ENCODE measurements at places on chromosomes 2 and 18.

DNA sequence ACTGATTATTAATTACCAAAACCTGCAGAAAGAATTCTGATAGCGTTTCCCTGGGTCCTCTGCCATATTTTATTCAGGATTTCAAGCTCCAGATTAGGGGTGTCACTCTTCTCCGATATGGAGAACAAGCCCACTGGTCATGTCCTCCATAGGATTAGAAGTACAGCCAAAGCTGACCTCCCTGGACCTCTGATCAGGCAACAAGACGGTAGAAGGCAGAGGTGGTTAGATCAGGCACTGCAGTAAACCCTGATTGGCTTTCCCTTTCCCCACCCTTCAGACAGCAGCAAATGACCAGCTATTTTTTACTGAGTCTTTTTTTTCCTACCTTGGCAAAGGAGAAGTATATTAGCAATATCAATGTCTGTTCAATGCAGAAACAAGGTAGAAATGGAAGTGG lies 37.7 kb downstream of the SPC25 start:
- DNase-seq, result no peak

- DNase-seq, result no peak
These were observed 1.4 kb upstream of the PLCL1 start for GRCh38 chr2:197803033-197803444.

DNA sequence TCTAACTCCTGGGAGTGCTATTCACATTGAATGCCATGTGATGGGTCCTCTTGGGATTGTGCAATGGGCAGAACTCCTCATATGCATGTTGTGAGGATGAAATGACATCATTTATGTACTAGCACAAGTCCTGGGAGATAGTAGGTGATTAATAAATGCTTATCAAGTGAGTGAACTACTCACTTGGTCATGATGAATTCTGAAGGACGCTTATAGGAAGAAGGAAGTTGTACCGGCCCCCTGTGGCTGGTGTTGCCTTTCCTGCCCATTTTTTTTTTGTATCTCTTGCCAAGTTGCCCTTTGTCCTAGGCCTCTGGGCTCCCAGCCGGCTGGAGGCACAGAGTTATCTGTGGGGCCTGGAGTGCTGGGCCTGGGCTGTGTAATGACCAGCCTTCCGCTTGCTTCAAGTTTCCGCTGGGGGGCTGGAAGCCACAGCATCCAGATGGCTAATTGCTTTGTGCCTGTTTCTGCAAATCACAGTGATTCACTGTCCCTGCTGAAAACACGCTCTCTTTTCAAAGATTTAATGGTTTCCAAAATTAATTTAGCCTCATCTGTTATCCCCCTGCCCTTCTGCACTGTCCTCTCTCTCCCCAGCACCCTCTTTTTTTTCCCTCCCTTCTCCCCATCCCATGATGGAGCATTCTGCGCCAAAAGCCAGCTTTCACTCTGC lies 33.7 kb upstream of the MRPL33 start:
- no peak for DNase-seq

DNA sequence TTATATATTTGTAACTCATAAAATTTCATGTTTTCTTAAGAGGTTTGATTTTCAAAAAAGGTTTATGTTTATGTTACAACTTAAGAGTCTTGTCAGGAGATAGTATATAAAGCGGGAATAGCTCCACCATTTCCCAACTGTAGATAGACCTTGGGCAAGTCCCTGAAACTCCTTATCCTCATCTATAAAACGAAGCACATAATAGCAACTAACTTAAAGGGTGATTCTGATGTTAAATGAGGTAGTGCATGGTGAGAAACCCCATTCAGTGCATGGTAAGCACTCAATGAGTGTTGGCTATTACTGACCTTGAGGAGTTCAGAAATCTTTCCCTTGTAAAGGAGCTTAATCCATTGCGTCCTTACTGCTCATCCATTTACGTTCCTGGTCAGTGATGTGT lies 34.1 kb downstream of the KCTD18 start:
- DNase-seq, result no peak

GRCh38 chr2:65919550-65920188 lies 487.3 kb upstream of the SPRED2 start:
- no peak for DNase-seq

DNA sequence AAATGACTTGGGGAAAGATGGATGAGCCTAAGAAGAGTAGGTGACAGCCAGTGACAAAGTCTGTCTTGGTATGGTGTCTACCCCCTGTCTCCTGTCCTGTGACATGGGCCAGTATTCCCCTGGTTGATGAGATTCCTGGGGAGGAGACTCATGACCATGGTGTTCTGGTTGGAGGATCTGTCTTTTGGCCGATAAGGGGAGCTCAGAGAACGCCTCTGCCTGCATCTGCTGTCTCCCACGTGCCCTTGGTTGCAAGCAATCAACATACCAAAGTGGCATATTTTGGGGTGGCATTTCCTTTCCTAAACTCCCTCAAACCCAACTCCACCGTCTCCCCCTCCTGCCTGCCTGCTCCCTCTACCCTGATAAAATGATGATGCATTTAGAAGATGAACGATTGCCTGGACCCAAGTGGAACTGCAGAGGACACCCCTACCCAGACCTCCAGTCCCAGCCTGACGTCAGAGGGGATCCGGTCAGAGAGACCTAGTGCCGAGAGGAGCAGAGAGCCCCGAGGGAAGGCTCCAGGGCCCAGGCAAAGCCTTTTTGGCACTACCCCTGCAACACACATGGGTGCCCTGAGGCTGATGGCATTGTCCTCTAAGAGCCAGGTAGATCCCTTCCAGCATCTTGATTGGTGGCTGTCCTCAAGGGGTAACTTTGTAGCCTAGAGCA lies 124.2 kb upstream of the MSH6 start:
- DNase-seq, result no peak

GRCh38 chr2:20571231-20571630 lies 79.7 kb downstream of the HS1BP3 start:
- DNase-seq, result no peak

DNA sequence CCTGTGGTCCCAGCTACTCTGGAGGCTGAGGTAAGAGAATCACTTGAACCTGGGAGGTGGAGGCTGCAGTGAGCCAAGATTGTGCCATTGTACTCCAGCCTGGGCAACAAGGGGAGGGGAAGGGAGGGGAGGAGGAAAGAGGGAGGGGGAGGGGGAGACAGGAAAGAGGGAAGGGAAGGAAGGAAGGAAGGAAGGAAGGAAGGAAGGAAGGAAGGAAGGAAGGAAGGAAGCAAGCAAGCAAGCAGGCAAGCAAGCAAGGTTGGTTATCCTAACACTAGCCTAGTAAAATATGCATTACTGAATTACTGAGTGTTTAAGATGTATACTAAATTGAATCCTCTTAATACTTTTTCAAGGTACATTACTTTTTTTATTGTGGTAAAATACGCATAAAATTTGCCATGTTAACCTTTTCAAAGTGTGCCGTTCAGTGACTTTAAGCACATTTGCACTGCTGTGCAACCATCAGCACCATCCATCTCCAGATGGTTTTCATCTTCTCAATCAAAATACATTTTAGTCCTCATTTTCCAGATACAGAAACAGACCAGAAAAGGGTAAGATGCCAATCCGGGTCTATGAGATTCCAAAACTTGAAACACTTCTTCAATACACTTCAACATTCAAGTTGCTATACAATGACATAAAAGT lies 28.9 kb downstream of the NCKAP1 start:
- no peak for DNase-seq

GRCh38 chr2:107320881-107321280 lies 434.9 kb upstream of the ST6GAL2 start:
- no peak for DNase-seq

DNA sequence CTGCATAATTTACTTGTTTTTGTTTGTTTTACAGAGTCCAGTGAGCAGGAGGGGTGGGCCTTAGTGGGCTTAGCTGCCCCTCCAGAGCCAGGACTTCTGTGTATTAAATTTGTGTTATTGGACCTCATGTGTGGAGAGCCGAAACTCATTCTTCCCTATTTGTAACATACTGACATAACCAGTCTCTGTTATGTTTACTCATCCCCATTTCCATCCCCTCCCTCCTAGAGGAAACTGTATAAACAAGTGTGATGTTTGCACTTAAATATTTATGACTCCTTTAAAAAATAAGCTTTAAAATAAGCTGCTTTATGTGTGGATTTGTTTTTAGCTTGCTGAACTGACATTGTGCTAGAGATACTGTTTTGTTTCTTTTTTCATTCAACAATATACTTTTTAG lies 13.8 kb downstream of the ZNF512 start:
- DNase-seq, result no peak

GRCh38 chr18:35934891-35935290 lies 37.6 kb upstream of the RMP24 start:
- no peak for DNase-seq

GRCh38 chr2:25089605-25090315 lies 47.9 kb downstream of the EFR3B start:
- no peak for DNase-seq

GRCh38 chr2:160921386-160921964 lies 238.8 kb upstream of the TANK start:
- DNase-seq, result no peak

GRCh38 chr2:190119257-190119656 lies 56.7 kb upstream of the MSTN start:
- no peak for DNase-seq

DNA sequence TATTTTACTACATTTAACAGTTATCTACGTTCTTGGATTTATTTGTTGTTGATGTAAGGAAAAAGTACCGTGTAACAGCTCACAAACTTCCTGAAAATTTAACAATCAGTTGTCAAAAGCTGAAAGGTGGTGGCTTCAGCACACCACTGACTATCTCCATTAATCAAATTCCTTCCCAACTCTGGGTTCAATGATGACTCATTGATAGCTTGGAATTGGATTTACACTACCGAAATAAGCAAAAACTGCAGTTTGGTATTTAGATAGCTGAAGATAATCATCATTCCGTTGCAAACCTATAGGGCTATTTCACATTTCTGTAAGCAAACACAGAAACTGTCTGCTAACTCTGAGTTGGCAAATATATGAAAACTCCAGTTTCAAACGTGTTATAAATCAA lies 322.3 kb upstream of the TFPI start:
- DNase-seq, result no peak

GRCh38 chr2:60555066-60555782 lies 1.8 kb upstream of the BCL11A start:
- DNase-seq, result no peak

GRCh38 chr18:32930695-32931301 lies 158.0 kb upstream of the KLHL14 start:
- DNase-seq, result peak; percentile 12

DNA sequence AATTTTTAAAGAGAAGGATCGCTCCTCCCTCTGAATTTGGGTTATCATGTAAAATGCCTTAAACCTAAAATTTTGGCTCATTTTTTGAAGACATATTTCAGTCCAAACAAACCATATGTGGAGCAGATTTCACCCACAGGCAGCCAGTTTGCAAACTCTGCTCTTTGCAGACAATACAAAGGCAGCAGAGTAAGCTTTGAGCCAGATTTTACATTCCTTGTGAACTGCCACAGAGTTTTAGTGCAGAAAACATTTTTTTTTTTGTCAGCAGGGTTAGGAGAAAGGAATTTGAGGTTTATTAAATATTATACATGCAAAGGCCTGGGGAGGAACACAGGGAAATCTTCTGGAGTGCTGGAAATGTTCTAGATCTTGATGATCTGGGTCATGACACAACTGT lies 171.9 kb upstream of the FN1 start:
- DNase-seq, result no peak

GRCh38 chr2:169137924-169138323 lies 68.6 kb downstream of the DHRS9 start:
- DNase-seq, result no peak

GRCh38 chr18:31203096-31203793 lies 40.6 kb upstream of the DSC1 start:
- DNase-seq, result no peak

- DNase-seq, result no peak
These were observed 41.8 kb upstream of the COPS8 start for GRCh38 chr2:237043866-237044265.

GRCh38 chr2:173075781-173076580 lies at the start of gene MAP3K20:
Gene MAP3K20 (plus strand): TSS chr2:173075846. CDS start chr2:173091032, 15,186 bp downstream.
- peak; percentile 49 for DNase-seq

GRCh38 chr2:234747032-234747431 lies 204.8 kb upstream of the SH3BP4 start:
- DNase-seq, result no peak

DNA sequence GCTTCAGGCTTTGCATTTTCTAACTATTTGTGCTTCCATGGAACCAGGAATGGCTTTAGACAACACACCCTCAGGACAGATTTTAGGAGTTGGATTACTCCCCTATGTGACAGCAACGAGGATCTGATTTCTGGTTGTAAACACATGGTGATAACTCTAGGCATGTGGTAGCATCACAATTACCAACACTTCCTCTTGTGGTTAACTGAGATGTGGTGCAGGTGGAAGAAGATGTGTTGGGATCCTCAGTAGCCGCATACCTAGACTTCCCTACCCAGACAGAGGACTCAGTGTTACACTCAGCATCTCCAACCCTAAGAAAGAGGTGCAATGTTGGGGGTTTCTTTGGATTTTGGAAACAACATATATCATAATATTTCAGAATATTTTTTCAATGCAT lies 234.8 kb downstream of the DOK6 start:
- no peak for DNase-seq

GRCh38 chr18:32343634-32344033 lies 127.0 kb downstream of the GAREM1 start:
- no peak for DNase-seq

DNA sequence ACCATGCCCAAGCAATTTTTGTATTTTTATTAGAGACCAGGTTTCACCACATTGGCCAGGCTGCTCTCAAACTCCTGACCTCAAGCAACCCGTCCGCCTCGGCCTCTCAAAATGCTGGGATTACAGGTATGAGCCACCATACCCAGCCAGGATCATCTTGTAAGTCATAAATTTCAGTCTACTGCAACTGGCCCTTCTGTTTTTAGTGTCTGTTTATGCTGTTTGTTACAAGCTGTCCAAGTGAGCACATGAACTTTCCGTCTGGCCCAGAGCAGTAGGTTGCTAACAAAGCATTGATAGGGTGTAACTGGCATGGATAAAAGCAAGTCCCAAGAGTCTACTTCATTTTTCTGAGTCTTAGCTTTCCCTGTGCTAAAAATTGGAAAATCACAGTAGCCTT lies 164.4 kb upstream of the NT5C1B start:
- DNase-seq, result no peak

DNA sequence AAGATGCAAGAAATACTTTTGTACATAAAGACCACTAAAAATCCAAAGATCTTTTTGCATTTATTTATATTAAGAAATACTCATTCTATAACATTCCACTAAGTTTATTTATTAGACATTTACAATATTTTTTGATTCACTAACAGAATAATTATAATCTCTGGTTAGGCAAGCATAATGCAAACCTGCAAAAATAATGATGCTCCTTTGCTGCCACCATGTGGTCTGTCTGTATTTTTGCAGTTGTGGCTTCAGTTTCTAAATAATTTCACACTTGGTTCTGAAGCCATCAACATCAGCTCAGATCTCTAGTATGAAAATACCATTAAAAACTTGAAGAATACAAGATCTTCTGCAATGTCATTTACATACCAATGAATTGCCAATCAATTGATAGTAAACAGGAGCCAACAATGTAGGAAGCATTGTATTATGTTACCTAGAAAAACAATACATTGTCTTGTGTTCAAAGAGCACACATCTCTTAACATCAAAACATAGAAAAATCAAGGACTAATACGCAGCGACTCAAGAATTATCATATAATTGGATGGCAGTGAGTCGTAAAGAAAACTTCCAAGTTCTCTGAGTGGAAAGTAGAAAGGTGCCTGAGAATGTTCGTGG lies 28.8 kb upstream of the WDR75 start:
- no peak for DNase-seq

- no peak for DNase-seq
These were observed 8.3 kb upstream of the RPS7 start for GRCh38 chr2:3566806-3567205.
